Activated naive CD8-positive, alpha-beta T cell treated with anti-CD3 and anti-CD28 coated beads for 36 hours (primary cell): ENCODE measurements at places on chromosomes 4 and X. TPM values are rescaled to one million over a fixed set of nuclear protein-coding genes. Genes with fewer than 3 reads are reported as not detected.
A peak's percentile ranks its signal among the peaks of the same experiment; 100 is the strongest.

Gene FGF13
- total RNA-seq = not detected

- DNase-seq = peak; percentile 22
Measured at GRCh38 chrX:124346117-124346876, at the start of gene SH2D1A. Gene SH2D1A, plus strand, starts transcription at chrX:124346563. Its CDS starts 80 bp downstream, at chrX:124346643.

- no peak for DNase-seq
Measured at GRCh38 chr4:9602389-9602914, 158.2 kb downstream of the DEFB131A start.

GRCh38 chr4:56701644-56702043 lies 20.5 kb upstream of the HOPX start:
- DNase-seq = no peak

GRCh38 chr4:144347121-144347520 lies 206.6 kb upstream of the GYPA start:
- no peak for DNase-seq

DNA sequence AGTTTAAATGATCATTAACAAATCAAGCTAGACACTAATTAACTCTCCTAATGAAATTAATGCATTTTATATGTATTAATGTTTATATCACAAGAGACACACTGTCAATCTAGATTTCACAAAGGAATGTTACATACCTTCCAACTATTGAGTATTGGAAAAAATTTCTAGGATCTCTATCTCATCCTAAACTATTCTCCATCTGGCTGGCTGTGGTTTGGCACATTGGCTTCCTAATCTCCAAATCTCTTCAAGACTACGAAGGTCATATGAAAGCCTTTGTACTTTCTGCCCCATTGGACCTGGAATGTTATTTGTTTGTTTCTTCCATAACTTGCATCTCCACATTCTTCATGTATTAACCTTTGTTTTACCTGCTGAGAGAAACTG lies 1160.0 kb downstream of the ADGRL3 start:
- no peak for DNase-seq

DNA sequence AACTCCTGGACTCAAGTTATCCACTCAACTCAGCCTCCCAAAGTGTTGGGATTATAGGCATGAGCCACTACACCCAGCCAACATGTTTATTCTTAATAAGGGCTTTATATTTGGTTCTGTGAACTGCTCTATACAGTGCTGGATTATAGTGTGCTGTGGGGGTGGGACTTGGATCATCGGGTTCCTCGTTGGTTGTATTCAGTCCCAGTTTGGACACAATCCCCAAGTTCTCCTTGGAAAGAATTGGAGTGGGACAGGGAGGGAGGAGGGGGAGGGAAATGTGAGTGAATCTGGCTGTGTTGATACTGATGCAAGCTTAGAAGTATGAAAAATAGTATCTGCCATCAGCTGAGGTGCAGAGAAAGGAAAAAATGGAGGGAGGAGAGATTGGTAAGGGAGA lies 121.3 kb downstream of the KIT start:
- DNase-seq = no peak

DNA sequence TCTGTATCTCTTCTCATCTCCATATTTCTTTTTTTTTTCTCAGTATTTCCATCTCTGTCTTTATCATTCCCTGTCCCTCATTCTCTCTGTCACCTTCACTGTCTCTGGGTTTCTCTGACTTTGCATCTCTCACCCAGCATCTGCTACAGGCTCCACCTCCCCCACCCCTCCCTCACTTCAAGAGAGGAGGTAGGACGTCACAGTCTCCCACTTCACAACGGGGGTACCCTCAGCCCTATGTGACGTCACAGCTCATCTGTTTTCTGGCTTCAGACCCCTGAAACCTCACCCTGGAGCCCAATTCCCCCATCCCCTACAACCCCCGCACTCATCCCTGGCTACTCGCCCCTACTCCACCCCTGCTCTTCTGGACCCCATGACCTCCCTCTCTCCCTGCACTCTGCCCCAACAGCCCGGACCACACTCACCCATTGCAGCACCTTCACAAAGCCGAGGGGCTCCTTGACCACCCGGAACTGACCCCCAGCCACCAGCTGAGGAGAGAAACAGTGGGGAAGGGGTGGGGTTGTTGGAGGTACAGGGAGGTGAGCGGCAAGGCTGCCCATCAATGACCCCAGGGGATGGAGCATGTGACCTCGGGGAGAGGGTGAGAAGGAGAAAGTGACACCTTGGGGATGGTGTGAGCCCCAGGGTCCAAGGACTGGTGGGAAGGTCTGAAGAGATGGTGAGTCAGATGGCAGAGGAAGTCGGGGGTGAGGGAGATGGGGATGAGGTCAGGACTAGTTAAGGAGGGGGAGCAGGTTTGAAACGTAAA lies 1.3 kb downstream of the SYP start:
- DNase-seq = no peak
